ENCODE measurements at places on chromosomes 2 and 18. TPM values are rescaled to one million over a fixed set of nuclear protein-coding genes. Genes with fewer than 3 reads are reported as not detected.

- DNase-seq: no peak
Measured at GRCh38 chr18:6598657-6599056, 130.9 kb upstream of the ARHGAP28 start.

GRCh38 chr2:166381-166780, 97.5 kb downstream of the SH3YL1 start:
- DNase-seq: no peak

- DNase-seq: no peak
Measured at GRCh38 chr2:29657674-29658073, 263.7 kb downstream of the ALK start.

- no peak for DNase-seq
Measured at GRCh38 chr2:212359425-212360067, 179.1 kb downstream of the ERBB4 start.

CPLX4 gene
- not detected for total RNA-seq

- DNase-seq: no peak
Measured at GRCh38 chr18:364256-364826, 96.5 kb upstream of the THOC1 start.

GRCh38 chr18:811182-811891, 705 bp downstream of the YES1 start:
- DNase-seq: no peak

- DNase-seq: peak; percentile 9
Measured at GRCh38 chr2:239926587-239927232, 98.4 kb downstream of the NDUFA10 start.

GRCh38 chr18:8443505-8443904, 165.7 kb upstream of the RAB12 start:
- no peak for DNase-seq

GRCh38 chr18:48723837-48724236, 185.0 kb downstream of the CTIF start:
- no peak for DNase-seq

CLHC1 gene
- total RNA-seq: 7.5 TPM

DNA sequence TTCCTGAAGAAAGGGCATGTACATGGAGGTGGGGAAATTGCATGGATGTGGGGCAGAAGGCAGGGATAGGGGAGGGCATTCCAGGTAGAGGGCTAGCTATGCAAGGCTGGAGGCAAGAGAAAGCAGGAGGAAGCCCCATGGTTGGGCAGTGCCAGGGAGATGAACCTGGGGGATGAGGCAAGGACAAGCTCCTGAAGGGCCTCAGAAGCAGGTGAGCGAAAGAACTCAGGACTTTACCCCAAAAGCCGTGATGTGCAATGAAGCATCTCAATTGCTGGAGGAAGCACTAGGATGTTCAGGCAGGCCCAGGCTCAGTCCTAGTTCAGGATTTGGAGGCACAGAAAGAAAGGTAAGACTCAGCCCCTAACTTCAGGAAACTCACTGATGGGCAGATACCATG, 117.0 kb upstream of the EPAS1 start:
- DNase-seq: no peak

- no peak for DNase-seq
Measured at GRCh38 chr18:8858888-8859511, 153.6 kb downstream of the MTCL1 start.

CHRNG gene
- total RNA-seq: not detected

- DNase-seq: no peak
Measured at GRCh38 chr2:167843217-167843616, 404.2 kb downstream of the STK39 start.

- DNase-seq: no peak
Measured at GRCh38 chr2:191626497-191627151, 51.3 kb upstream of the NABP1 start.

GRCh38 chr18:40250236-40250635, 1704.8 kb upstream of the PIK3C3 start:
- no peak for DNase-seq

GKN2 gene
- total RNA-seq: not detected

KRTCAP3 gene
- total RNA-seq: 5.4 TPM

GRCh38 chr2:129379411-129379810, 600.1 kb upstream of the RAB6C start:
- no peak for DNase-seq

GRCh38 chr2:216877085-216877484, 17.2 kb upstream of the TNP1 start:
- DNase-seq: no peak

GRCh38 chr2:143015656-143016055, 113.6 kb upstream of the ARHGAP15 start:
- no peak for DNase-seq

SPAST gene
- total RNA-seq: 15.3 TPM

GALR1 gene
- not detected for total RNA-seq

DNA sequence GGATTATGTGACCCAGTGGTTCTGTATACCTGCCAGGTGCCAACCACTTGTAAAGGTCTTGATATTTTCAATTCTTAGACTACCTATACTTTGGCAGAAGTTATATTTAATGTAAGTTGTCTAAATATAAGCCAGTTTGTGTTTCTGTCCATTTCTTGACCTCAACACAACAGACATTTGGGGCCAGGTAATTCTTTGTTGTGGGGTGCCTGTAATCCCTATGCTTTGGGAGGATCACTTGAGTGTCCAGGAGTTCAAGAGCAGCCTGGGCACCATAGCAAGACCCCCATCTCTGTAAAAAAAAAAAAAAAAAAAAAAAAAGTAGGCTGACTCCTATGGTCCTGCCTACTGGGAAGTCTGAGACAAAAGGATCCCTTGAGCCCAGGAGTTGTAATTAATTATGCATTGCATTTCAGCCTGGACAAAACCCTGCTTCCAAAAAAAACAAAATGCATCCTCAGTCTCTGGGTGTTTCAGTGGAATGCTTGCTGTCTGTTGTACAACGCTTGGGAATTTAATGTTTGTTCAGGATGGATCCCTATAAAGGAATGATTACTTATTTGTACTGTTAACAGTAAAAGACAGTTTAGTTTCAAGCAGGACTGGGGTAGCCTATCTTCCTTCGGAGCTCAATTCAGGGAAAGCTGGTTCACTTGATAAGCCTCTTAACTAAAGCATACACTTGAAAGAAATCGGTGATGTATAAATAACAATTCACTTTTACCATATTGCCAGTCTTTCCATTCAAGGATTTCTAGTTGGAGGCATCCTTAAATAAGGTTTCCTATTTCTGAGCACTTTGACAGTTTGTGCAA, 3.4 kb downstream of the RPS27A start:
- no peak for DNase-seq

DNA sequence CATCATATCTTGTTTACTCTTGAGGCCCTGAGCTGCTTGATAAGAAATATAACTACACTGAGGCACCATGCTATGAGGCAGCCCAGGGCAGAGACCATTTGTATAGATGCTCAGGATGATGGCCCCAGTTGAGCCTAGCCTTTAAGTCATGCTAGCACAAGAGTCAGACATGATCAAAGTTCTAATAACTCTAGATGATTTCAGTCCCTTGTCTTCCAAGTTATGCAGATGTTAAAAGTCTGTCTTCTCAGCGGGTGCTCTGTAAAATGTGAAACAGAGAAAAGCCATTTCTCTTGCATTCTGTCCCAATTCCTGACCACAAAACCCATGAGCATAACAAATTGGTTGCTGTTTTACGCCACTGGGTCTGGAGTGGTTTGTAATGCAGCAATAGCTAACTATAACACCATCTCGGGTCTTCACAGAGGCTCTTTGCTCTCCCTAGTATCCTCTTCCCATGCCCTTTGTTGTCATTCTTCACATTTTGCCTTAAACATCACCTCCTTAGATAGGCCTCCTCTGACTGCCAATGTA, 49.6 kb downstream of the NXPH2 start:
- DNase-seq: no peak

- DNase-seq: no peak
Measured at GRCh38 chr2:128628206-128628605, 309.5 kb upstream of the HS6ST1 start.

DNA sequence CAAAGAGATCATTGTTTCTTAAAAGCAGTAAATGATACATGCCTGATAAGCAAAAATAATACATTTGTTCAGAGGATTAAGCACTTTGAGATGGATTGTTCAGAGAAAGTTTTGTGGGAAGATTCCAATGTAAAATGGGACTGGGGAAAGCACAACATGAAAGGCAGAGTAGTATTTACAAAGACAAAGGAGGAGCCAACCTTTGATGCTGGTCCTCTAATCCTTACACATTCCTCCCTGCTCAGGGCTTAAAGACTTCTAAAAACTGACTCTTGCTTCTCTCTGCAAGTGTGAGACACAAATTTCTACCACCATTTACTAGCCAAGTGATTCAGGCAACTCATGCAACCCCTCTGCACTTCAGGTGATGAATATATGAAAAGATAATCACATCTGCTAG, 47.2 kb upstream of the REG3G start:
- no peak for DNase-seq

GRCh38 chr2:58916063-58916462, 674.9 kb upstream of the FANCL start:
- DNase-seq: no peak

DNA sequence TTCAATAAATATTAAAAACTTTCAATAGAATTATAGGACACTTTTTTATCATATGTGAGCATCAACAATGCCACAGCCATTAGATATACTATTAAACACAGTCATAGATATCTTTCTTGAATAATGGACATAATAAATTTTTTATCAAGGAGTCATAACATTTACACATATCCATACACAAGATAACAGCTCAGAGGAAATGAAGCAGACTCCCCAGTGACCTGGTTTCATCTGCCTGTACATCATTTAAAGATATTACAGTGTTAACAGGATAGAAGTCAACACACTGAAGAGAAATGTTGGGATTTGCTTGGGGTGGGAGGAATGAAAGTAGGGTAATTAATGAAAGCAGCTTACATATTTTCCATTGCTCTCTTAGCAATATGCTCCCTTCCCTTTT, 5.1 kb downstream of the SCG2 start:
- no peak for DNase-seq

SPDYA gene
- total RNA-seq: 0.92 TPM

- no peak for DNase-seq
Measured at GRCh38 chr18:78041218-78041617, 791.6 kb downstream of the GALR1 start.

- no peak for DNase-seq
Measured at GRCh38 chr18:60446821-60447220, 74.2 kb upstream of the MC4R start.

- no peak for DNase-seq
Measured at GRCh38 chr18:55320424-55321264, 267.3 kb downstream of the TCF4 start.

REEP1 gene
- total RNA-seq: 0.15 TPM

ABCG8 gene
- total RNA-seq: not detected

DGUOK gene
- 102 TPM for total RNA-seq

DNA sequence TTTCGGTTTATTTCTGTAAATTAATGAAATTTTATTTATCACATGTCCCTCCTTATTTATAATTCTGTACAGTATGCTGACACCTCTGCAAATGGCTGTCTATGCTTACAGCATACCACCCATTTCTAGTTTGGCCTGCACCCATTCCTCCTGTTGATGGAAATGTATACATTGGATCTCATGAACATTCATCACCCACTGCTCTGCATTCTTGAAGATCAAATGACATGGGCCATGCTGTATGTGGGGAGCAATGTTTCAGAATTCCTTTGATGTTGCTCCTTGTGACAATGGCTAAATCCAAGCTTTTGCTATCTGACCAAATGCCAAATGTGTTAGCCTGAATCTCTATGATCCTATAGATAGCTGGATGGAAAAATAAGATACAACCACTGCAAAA, 55.3 kb upstream of the ITGB6 start:
- DNase-seq: no peak

- no peak for DNase-seq
Measured at GRCh38 chr18:33836564-33836963, 258.5 kb downstream of the ASXL3 start.

- no peak for DNase-seq
Measured at GRCh38 chr2:155356250-155356649, 657.8 kb downstream of the KCNJ3 start.

SAG gene
- 1.3 TPM for total RNA-seq

GRCh38 chr2:10478916-10479315, 30.8 kb upstream of the ODC1 start:
- DNase-seq: no peak
